GM23248 (cell line): ENCODE measurements at places on chromosomes 6 and 20.

- no peak for DNase-seq
Observed at GRCh38 chr6:124536842-124537191, 425.4 kb upstream of the RNF217 start.

- DNase-seq = no peak
Observed at GRCh38 chr6:11878735-11879134, 100.1 kb upstream of the ADTRP start.

GRCh38 chr6:21740376-21741124 lies 147.0 kb downstream of the SOX4 start:
- no peak for DNase-seq

- no peak for DNase-seq
Observed at GRCh38 chr6:35064757-35065440, 76.2 kb downstream of the TCP11 start.

- DNase-seq = no peak
Observed at GRCh38 chr6:25709761-25710160, 44.8 kb upstream of the SLC17A4 start.

GRCh38 chr6:37173493-37174195 lies 3.7 kb downstream of the PIM1 start:
- peak; percentile 43 for DNase-seq

- no peak for DNase-seq
Observed at GRCh38 chr6:111471533-111471932, 11.5 kb downstream of the REV3L start.

DNA sequence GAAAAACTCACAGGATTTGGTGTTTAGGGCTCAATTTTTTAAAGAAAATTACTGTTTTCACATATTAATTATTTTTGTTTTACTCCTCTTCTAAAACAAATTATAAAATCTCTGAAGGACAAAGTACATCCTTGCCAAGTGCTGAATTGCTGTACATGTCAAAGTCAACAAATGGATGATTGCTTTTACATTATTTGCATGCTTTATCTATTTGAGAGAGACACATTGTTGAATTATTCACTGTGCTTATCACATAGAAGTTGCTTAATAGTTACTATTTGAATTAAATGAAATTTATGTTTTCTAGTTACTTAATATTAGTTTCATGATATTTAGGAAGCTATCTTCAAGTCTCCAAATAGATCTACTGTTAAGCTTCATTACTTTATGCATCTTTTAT lies 318.6 kb upstream of the PTCHD4 start:
- no peak for DNase-seq
